ENCODE measurements at places on chromosomes 1 and 21. TPM values are rescaled to one million over a fixed set of nuclear protein-coding genes. Genes with fewer than 3 reads are reported as not detected.
A peak's percentile ranks its signal among the peaks of the same experiment; 100 is the strongest.

DNA sequence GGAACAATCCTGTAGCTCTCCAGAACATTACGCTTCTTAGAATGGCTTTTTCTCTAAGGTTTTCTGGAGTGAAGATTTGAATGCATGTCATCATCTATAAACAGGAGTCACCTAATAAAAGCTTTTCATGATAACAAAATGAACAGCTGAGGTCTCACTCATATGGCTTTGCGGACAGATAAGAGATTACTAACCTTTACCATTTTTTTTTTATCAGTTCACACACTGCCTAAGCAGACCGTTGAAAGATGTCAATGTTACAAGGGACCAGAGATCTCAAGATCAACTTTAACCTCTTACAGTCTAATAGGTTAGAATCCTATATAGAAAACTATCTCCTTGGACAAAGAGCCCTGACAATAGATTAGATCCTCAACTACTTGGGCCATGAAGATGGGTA lies 41.4 kb downstream of the SCMH1 start:
- no peak for DNase-seq
- H3K4me1 ChIP-seq: no peaks in the 10 kb centered on the region
- no peak overlapping the region for H3K27ac ChIP-seq
- no peak overlapping the region for H3K4me3 ChIP-seq
- no peaks in the 10 kb centered on the region for H3K27me3 ChIP-seq

- H3K27ac ChIP-seq: no peak overlapping the region
- no peak overlapping the region for H3K4me3 ChIP-seq
- DNase-seq: no peak
- H3K36me3 ChIP-seq: no peaks in the 10 kb centered on the region
- H3K27me3 ChIP-seq: no peaks in the 10 kb centered on the region
These were observed 51.3 kb upstream of the IVNS1ABP start for GRCh38 chr1:185368313-185368855.

Gene GSTM1
- total RNA-seq: not detected

Gene LIPI
- not detected for total RNA-seq

- peak overlapping the region; percentile 84 for H3K4me3 ChIP-seq
- H3K27ac ChIP-seq: peak overlapping the region; percentile 100
- no peak for DNase-seq
- peaks cover 34% of the 10 kb centered on the region for H3K4me1 ChIP-seq
- no peaks in the 10 kb centered on the region for H3K27me3 ChIP-seq
These were observed 1.0 kb downstream of the TP53BP2 start for GRCh38 chr1:223844787-223845036.

- no peaks in the 10 kb centered on the region for H3K4me1 ChIP-seq
- H3K27ac ChIP-seq: no peak overlapping the region
- H3K27me3 ChIP-seq: no peaks in the 10 kb centered on the region
- DNase-seq: no peak
- no peak overlapping the region for H3K4me3 ChIP-seq
These were observed 56.2 kb upstream of the DPH5 start for GRCh38 chr1:101081496-101082488.

Gene INSRR
- not detected for total RNA-seq

Gene SEMA6C
- total RNA-seq: 6.7 TPM

- no peaks in the 10 kb centered on the region for H3K4me1 ChIP-seq
- no peak overlapping the region for H3K4me3 ChIP-seq
- no peaks in the 10 kb centered on the region for H3K27me3 ChIP-seq
- H3K27ac ChIP-seq: no peak overlapping the region
- no peaks in the 10 kb centered on the region for H3K36me3 ChIP-seq
These were observed 103.6 kb upstream of the GCLM start for GRCh38 chr1:94012708-94013366.

GRCh38 chr1:23718482-23718881 lies 24.8 kb upstream of the ELOA start:
- H3K4me3 ChIP-seq: no peak overlapping the region
- no peaks in the 10 kb centered on the region for H3K4me1 ChIP-seq
- no peak overlapping the region for H3K27ac ChIP-seq
- no peaks in the 10 kb centered on the region for H3K27me3 ChIP-seq
- no peaks in the 10 kb centered on the region for H3K36me3 ChIP-seq

GRCh38 chr21:43880111-43880985 lies 15.3 kb downstream of the AGPAT3 start:
- peaks cover 5% of the 10 kb centered on the region for H3K36me3 ChIP-seq
- H3K4me3 ChIP-seq: no peak overlapping the region
- H3K4me1 ChIP-seq: peaks cover 16% of the 10 kb centered on the region
- peak overlapping the region; percentile 30 for H3K27ac ChIP-seq
- H3K27me3 ChIP-seq: no peaks in the 10 kb centered on the region

- peaks cover 47% of the 10 kb centered on the region for H3K4me1 ChIP-seq
- H3K27ac ChIP-seq: no peak overlapping the region
- H3K36me3 ChIP-seq: no peaks in the 10 kb centered on the region
- no peaks in the 10 kb centered on the region for H3K27me3 ChIP-seq
- no peak overlapping the region for H3K4me3 ChIP-seq
- no peak for DNase-seq
These were observed 21.6 kb downstream of the C2CD2 start for GRCh38 chr21:41932191-41932575.

- peak; percentile 77 for DNase-seq
- H3K36me3 ChIP-seq: no peaks in the 10 kb centered on the region
- peak overlapping the region; percentile 26 for H3K4me3 ChIP-seq
- no peaks in the 10 kb centered on the region for H3K4me1 ChIP-seq
- H3K27me3 ChIP-seq: no peaks in the 10 kb centered on the region
- peak overlapping the region; percentile 48 for H3K27ac ChIP-seq
These were observed 222.4 kb upstream of the B3GALT2 start for GRCh38 chr1:193408782-193409293.

All from upper lobe of right lung (tissue), 1 donor.